ENCODE measurements at places on chromosomes 16 and 17. TPM values are rescaled to one million over a fixed set of nuclear protein-coding genes. Genes with fewer than 3 reads are reported as not detected.

DNA sequence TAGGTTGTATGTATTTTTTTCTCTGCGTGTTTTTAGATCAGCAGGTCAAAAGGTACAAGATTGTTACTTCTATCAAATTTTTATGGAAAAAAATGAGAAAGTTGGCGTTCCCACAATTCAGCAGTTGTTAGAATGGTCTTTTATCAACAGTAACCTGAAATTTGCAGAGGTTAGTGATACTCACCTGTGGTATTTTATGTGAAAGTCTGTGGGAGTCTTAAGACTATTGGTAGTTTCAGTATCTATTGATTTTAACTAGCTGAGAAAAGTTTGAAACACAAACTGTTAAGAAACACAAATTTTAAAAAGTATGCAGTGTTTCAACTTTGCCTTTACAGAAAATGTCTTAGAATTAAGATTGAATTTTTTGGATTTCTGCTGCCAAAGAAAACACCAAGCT is 49.6 kb downstream of the CYLD start:
- no peak for DNase-seq
- H3K27ac ChIP-seq, result no peak overlapping the region
- no peaks in the 10 kb centered on the region for H3K27me3 ChIP-seq
- no peaks in the 10 kb centered on the region for H3K4me1 ChIP-seq

- no peaks in the 10 kb centered on the region for H3K4me1 ChIP-seq
- no peak overlapping the region for H3K27ac ChIP-seq
- H3K36me3 ChIP-seq, result no peaks in the 10 kb centered on the region
- H3K27me3 ChIP-seq, result peaks cover 15% of the 10 kb centered on the region
- no peak overlapping the region for H3K4me3 ChIP-seq
These were observed 305.7 kb upstream of the XYLT1 start for GRCh38 chr16:17776465-17776864.

DNA sequence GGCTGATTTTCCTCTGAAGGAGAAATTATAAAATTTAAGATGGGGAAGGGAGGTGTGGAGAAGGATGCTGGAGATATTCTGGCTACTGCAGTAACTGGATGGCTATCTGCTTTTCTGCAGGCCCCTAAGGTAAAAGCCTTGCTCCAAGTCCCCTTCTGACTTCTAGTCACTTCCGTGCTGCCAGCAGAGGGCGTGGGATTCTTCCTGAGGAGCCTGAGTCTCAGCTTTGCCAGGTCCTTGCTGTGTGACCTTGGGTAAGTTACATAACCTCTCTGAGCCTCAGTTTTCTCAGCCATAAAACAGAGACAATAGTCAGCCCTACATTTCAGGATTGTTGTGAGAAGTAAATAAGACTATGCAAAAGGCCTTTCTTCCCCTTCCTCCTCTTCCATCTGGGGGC is 24.3 kb upstream of the TMEM220 start:
- peak; percentile 71 for DNase-seq
- no peak overlapping the region for H3K4me3 ChIP-seq
- H3K27ac ChIP-seq, result no peak overlapping the region
- H3K4me1 ChIP-seq, result peaks cover 26% of the 10 kb centered on the region
- no peaks in the 10 kb centered on the region for H3K27me3 ChIP-seq

ZSCAN32 gene
- 6.9 TPM for total RNA-seq

SLC43A2 gene
- total RNA-seq, result 2.6 TPM

GRCh38 chr17:78824240-78824639 is 16.4 kb downstream of the USP36 start:
- H3K27me3 ChIP-seq, result no peaks in the 10 kb centered on the region
- H3K4me3 ChIP-seq, result no peak overlapping the region
- H3K36me3 ChIP-seq, result peaks cover 91% of the 10 kb centered on the region
- DNase-seq, result no peak

DNA sequence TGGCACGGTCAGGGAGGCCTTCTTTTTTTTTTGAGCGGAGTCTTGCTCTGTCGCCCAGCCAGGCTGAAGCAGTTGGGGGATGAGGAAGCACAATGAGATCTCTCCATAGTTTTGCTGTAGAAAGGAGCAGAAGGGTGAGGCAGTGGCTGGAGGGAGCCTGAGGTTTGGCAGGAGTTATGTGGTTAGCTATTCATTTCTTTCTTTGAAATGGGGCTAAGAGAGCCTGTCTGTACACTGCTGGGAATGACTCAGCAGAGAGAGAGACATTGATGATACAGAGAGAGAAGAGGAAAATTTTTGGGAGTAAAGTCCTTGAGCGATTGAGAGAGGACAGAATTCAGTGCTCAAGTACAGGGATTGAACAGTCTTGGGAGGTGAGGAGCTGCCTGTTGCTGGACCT is 22.1 kb downstream of the NOS2 start:
- H3K27me3 ChIP-seq, result no peaks in the 10 kb centered on the region
- no peak for DNase-seq
- no peak overlapping the region for H3K4me3 ChIP-seq
- H3K4me1 ChIP-seq, result no peaks in the 10 kb centered on the region
- H3K36me3 ChIP-seq, result no peaks in the 10 kb centered on the region

RNF157 gene
- total RNA-seq, result 2.5 TPM

- H3K4me1 ChIP-seq, result peaks cover 15% of the 10 kb centered on the region
- no peak for DNase-seq
- H3K36me3 ChIP-seq, result no peaks in the 10 kb centered on the region
- no peak overlapping the region for H3K27ac ChIP-seq
- no peaks in the 10 kb centered on the region for H3K27me3 ChIP-seq
These were observed 43.8 kb downstream of the MYO1D start for GRCh38 chr17:32833076-32833475.

DNA sequence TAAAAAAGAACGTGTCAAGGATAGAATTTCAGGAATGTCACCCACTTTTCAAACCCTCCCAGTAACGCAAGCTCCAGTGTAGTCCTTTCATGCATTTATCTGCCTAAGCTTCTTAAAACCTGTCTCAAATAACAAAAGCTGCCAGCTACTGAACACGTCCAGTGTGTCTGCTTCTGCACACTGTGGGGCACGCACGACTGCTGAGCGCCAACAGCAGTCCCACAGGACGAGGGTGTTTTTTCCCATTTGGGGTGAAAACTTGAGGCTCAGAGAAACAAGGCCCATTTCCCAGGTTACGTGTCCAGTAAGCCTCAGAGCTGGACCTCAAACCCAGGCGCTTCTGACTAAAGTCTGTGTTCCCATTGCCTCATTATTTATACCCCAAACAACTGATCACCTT is 17.2 kb downstream of the NTAN1 start:
- no peaks in the 10 kb centered on the region for H3K27me3 ChIP-seq
- H3K36me3 ChIP-seq, result peaks cover 18% of the 10 kb centered on the region
- no peak overlapping the region for H3K4me3 ChIP-seq
- no peaks in the 10 kb centered on the region for H3K4me1 ChIP-seq
- H3K27ac ChIP-seq, result no peak overlapping the region

Measured in pancreas (tissue), 10 donors.